ENCODE measurements at places on chromosomes 13 and 19.

DNA sequence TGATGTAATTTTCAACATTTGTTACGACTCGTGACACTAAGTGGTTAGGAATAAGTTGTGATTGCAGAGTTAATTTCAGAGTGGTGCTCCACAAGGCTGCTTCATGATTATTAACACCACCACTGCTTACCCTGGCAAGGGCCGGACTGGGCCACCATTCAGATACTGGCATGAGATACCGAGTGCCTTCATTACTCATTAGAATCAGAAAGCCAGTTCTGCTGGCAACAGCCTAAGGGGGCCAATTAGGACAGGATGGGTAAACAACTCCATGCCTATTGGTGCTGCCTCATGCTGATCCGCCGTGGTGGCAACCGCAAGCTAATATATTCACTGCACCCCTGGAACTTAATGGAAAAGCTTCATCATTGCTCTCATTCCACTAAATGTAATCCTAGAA, 575.1 kb downstream of the EFNB2 start:
- DNase-seq, result no peak

DNA sequence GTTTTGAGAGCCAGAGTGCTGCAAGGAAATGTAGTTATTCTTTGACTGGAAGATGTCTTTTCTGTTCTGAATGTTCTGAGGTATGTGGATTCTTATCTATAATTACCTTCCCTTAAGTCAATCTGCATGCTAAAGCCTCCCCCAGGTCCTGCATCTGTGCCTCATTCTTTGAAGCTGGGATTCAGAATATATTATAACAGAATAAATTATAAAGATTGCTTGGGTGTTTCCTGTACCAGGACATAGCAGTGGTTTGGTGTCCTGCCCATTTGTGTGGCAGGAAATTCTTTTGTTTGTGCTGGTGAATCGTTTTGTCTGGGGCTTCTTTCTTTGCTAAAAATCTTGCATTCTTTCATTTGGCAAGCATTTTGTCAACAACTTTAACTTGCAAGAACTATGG, 60.2 kb downstream of the ITGBL1 start:
- DNase-seq, result no peak

GRCh38 chr13:99004978-99005377, 27.1 kb upstream of the DOCK9 start:
- no peak for DNase-seq

- DNase-seq, result no peak
Measured at GRCh38 chr19:7783991-7784423, 21.0 kb downstream of the CLEC4M start.

DNA sequence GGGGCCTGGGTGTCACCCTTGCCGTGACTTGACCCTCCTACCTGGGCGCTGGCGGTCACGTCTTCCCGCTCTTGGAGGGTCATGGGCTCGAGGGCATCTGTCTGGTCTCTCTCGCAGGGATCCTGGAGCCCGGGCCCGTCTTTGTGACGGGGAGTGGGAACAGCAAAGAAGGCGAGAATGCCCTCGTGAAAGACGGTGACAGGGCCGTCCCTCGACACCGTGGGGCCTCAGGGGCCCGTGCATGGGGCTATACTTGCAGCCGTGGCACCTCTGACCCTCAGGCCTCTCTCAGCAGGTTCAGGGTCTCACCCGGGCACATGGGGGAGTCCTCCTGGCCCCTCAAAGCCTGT, 20.9 kb upstream of the MATK start:
- no peak for DNase-seq

DNA sequence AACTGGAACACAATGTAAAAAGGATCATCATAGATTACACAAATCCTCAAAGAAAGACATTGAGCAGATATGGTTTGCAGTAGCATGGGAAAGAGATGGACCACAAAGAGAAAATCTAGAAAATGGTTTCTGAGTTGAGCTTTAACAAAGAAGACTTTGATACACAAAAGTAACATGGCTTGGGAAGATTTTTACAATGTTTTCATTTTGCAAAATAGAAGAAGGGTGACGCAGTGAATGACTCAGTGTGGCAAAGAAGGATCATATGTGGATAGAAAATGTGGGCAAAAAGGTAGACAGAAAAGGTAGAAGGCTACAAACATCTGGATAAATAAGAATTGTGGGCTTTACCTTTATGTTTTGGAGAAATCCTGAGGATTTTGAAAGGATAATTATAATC, 1220.5 kb downstream of the PCDH17 start:
- DNase-seq, result no peak

Data from stimulated activated CD4-positive, alpha-beta T cell treated with anti-CD3 and anti-CD28 coated beads, Interleukin-2, amount 100 ng/mL, for 4 hours (primary cell).